ENCODE measurements at places on chromosomes 16 and 17.

DNA sequence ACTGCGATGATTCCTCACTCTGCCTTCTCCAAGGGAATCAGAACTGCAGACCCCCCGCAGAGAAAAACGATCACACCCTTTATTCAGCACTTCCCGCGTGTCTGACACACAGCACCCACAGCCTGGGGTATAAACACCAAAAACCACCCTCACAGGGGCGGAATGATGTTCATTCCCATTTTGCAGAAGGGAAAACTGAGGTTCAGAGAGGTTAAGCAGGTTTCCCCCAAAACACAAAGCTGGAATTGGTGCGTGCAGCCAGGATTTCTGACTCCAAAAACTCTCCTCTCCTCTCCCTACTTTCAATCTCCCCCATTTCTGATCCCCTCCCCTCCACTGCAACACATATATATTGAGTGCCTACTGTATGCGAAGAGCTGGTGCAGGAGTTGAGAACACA lies 55.8 kb downstream of the XYLT1 start:
- DNase-seq = no peak

DNA sequence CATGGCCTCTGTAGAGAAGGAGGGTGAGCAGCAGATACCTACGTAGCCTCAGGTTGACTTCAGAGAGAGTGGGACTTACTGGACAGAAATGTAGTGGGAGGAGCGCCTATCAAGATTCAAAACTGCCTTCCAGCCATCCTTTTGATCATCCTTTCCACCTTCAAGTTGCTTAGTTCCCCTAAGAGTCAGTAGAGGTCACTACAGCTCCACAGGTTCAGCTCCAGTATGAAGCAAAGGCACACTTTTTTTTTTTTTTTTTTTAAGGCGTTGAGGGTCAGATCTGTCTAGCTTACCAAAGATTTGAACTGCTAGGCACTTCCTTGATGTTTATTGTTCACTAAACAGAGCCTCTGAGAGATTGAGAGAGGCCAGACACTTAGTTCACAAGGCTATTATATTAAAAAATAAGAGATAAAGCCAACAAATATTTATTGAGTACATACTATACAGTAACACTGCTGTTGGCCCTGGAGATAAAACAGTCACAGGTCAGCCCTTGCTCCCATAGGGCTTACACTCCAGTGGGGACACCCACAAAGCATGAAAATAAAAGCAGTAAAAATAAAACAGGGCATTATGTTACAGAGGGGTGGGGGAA lies 3.1 kb downstream of the RNF227 start:
- DNase-seq = no peak

- no peak for DNase-seq
These were observed at the start of gene RASL10B for GRCh38 chr17:35731239-35731916. Gene RASL10B (plus strand): TSS chr17:35731639. CDS start chr17:35735185, 3,546 bp downstream.

DNA sequence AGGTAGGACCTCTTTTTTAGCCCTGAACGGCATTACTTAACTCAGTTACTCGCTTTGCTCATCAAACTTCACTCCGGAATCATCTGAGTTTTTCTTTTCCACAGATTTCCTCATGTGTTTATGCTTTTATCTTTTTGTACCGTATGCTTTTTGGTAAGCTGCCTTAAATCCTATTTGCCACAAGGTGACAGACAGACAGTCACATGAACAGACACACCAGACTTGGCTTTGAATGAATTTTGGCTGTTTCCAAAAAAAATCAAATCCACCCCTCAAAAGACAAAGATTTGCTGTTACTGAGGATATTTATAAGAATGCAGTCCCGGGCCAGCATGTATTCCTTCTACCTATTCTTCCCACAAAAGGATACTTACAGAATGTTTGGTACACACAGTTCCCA lies 10.9 kb downstream of the GAS7 start:
- DNase-seq = no peak

DNA sequence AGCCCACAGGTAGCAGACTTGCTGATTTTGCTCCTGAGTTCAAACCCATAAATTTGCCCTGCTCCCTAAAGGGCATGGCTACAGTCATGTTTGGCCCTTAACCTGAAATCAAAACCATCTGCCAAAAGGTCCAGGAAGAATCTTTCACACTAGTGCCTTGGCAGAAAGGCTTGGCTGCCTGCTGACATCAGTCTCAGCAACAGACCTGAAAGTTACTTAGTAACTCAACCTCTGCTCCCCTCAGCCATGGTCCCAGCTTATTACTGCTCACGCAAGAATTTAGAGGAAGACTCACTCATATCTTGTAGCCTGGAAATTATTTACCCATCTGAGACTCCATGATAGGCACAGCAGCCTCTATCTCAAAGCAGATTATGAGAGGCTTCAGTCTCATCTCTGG lies 98.0 kb upstream of the KIF2B start:
- DNase-seq = no peak

DNA sequence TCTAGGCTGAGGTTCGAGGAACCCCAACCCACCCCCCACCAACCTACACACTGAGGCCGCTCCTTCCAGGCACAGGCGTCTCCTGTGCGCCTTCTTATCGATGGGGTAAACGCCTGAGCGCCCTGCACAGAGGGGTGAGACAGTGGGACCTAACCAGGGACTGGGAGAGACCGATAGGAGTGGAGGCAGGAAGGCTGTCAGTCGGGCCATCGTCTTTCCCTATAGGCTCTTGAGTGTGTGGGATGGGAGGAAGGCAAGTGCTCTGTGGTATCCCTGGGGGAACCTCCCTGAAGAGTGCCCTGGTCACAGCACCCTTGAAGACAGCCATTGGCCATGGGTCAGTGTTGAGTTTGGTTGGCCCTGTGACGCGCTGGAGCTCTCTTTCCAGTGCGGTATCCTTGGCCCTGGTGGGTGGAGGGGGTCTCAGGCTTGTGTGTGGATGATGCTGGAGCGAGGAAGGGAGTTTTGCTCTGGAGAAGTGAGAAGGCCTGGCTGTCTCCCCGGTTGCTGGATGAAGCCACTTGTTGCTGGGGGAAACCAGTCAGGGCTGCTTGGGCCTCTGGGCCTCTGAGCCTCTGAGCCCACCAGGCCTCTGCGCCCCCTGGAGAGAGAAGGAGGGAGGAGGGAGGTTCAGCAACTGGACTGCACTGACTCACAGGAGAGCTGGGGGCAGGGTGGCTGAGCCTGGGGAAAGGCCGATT lies 1.7 kb downstream of the GPRC5C start:
- no peak for DNase-seq

DNA sequence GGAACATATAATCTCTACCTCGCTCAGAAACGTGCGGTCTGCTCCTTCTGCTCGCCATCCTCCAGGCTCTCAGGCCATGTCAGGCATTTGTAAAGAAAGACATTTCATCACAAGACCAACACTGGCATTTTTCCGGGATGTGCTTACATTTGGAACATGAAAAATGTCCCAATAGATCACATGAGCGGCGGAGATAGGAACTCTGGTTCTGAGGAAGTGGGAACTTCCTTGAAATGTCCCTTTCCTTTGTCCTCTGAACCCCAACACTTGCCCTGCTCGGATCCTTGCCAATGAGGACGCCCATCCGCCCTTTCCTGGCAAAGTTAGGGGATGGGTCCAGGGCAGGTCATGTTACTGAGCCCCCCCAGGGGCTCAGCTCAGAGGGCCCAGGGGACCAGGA lies 130.5 kb downstream of the MAF start:
- no peak for DNase-seq

DNA sequence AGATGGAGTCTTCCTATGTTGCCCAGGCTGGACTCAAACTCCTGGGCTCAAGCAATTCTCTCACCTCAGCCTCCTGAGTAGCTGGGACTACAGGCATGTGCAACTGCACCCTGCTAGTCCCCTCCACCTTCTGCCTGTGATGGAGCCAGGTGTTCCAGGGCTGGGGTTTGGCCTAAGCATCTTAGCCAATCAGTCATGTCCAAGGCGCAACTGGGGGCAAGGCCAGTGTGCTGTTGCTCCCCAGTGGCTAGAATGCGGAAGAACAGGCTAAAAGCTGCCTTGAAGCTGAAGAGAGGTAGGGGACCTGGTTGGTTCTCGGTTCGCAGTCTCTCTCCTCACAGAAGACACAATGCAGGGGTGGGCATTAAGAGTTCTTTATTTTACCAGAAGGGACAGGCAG lies 18.6 kb downstream of the FLOT2 start:
- no peak for DNase-seq

- peak; percentile 24 for DNase-seq
These were observed 4.3 kb downstream of the SPATA2L start for GRCh38 chr16:89697161-89697615.

- DNase-seq = no peak
These were observed 31.3 kb downstream of the ASIC2 start for GRCh38 chr17:33261820-33262219.

DNA sequence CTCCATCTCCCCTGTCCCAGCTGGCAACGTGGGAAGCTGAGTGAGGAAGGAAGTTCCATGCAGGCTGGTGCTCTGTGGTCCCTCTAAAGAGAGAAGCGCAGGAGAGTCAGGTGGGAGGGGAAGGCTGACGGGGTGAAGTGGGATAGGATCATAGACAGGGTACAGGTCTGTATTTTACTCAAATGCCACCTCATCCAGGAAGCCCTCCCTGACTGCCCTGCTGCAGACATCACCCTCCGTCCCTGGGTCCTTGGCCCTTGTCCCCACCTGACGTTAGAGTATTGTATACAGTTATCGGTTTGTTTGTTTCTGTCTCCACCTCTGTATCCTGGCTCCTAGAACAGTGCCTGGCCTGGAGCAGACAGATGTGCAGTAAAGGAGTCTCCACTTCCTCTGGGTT lies 11.7 kb downstream of the CANT1 start:
- no peak for DNase-seq

DNA sequence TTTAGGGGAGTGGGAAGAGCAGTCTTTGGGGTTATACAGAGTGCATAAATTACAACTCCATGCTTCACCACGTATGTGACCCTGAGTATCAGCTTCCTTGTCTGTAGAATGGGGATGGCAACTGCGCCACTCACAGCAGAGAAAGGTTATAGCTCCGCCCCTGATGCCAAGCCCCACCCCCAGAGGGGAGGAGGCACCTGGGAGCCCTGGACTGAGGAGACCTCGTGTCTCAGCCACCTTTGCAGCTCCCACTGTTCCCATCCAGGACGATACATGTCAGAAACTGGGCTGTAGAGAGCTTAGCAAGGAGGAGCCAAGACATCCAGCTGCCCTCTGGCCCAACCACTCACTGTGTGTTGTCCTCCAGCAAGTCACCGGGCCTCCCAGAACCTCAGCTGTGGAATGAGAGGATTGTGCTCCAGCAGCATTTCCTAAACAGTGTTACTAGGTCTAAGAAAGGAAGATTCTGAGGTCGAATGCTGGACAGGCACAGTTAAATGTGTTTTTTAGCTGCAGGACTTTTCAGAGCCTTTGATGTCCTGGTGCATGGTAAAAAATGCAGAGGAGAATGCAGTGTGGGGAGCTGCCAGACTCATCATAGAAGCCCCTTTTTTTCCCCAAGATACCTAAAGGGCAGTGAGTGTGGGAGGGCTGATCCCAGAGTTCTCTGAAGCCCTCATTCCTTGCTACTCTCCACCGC lies 49.4 kb downstream of the BEAN1 start:
- no peak for DNase-seq

GRCh38 chr16:83652943-83653342 lies 154.8 kb upstream of the HSBP1 start:
- DNase-seq = no peak

DNA sequence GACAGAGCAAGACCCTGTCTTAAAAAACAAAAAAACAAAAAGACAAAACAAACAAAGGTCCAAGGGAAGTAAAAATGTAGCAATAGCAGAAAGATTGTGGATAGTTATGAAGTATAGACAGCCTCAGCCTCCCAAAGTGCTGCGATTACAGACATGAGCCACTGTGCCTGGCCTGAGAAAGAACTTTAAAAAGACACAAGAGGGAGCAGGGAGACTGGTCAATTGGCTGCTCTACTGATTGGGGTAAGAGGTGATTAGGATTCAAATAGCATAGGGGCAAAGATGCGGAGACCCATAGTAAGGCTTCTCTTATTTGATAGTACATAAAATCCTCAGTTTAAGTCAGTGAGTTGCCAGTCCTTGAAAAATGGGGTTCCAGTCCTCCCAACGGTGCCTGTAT lies 518.2 kb upstream of the GOT2 start:
- no peak for DNase-seq

GRCh38 chr17:18217412-18218015 lies 7.9 kb upstream of the LLGL1 start:
- no peak for DNase-seq

DNA sequence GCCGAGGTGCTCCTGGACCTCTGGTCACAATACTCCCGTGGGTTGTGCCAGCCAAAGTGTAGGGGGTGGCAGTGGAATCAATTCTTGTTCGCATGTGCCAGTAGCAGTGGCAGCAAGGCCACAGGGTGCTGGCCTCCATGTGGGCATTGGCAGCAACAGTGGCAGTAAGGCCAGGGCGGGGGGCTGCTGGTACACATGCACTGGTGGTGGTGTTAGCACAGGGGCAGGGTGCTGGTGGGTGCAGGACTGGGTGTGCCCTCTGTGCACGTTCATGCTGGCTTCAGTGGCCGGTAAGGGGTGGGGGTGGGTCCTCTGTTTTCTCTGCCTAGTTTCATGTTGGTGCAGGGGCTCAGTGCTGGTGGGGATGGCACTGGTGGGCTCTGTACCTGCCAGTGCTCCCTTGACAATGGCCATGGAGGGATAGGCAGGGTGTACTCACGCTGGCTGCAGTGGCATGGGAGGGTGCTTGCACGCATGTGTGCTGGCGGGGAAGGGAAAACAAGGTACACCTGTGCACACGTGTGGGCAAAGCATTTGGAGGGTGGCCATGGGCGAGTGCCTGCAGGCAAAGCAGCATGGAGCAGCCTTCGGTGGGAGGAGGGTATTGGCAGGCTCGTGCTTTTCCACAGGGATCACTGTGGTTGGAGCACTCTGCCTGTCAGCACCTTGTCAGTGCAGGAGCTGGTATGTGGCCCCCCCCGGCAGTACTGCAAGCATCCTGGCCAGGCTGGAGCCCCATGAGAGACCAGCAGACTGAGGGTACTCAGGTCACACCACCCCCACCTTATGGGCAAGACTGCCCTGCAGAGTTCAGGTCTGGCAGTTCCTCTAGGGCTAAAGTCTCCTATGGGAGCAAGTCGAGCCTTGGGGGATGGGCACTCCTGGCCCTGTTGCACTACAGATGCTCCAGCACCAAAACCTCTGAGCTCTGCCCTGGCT lies 35.8 kb downstream of the NF1 start:
- no peak for DNase-seq

GRCh38 chr16:84410361-84411138 lies 42.2 kb downstream of the ATP2C2 start:
- no peak for DNase-seq

GRCh38 chr16:67474551-67475455 lies 6.2 kb downstream of the ATP6V0D1 start:
- DNase-seq = no peak

All from NCI-H1417 treated with DMSO at 0.1 percent for 48 hours (cell line).